ENCODE measurements at places on chromosomes 5 and 9.

GRCh38 chr9:116020146-116020545 lies 133.4 kb upstream of the PAPPA start:
- no peak for DNase-seq

GRCh38 chr5:78638423-78638822 lies 10.1 kb downstream of the LHFPL2 start:
- DNase-seq, result no peak

DNA sequence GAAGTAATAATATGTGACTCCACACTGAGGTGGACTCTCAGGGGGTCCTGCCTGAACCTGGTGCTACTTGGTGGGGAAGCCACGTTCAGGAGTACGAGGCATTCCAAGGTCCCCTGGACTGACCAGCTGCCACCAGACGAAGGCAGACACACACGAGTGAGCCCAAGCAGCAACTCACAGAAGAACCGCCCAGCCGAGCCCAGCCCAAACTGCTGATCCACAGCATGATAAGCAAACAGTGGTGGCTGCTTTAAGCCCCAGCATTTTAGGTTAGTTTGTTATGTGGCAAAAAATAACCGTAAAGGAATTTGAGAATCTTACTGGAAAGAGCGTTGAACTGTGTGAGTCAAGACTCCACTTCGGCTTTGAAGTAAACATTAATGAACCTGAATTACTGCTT lies 8.8 kb upstream of the LHX3 start:
- no peak for DNase-seq

- no peak for DNase-seq
These were observed 117.9 kb downstream of the SGCD start for GRCh38 chr5:156444753-156445291.

- DNase-seq, result no peak
These were observed 72.5 kb upstream of the DAPK1 start for GRCh38 chr9:87425202-87425601.
